ENCODE measurements at places on chromosomes 2 and 18.

DNA sequence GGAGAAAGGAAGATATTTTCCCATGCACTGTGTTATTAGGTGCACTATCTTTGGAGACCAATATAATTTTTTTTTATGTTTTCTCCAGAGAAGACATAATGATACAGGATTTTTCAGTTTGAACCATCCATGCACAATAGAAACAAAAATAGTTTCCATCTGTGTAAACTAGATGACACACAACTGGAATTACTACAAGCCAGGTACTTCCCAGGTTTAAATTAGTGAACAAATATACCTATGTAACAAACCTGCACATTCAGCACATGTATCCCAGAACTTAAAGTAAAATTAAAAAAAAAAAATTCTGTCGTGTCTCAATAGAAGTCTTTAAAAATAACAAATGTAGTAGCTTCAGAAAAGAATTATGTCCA lies 1616.8 kb upstream of the ACVR2A start:
- no peak for DNase-seq

DNA sequence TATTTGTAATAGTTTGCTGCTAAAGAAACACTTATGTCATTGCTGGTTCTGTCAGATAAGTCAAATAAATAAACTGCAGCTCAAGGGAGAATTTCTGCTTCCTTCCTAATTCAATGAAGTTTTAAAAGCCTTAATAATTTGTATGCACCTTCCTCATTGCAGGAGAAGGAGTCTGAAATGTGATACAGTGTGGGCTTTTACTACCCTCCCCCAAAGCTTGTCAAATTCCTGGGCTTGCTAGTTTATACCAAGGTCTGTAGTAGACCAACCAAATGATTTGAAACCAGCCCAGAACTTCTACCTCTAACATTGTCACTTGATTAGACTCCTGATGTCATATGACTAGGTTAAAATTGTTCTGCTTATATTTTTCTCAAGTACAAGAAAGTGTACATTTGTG lies 131.8 kb downstream of the DTNA start:
- DNase-seq, result no peak

DNA sequence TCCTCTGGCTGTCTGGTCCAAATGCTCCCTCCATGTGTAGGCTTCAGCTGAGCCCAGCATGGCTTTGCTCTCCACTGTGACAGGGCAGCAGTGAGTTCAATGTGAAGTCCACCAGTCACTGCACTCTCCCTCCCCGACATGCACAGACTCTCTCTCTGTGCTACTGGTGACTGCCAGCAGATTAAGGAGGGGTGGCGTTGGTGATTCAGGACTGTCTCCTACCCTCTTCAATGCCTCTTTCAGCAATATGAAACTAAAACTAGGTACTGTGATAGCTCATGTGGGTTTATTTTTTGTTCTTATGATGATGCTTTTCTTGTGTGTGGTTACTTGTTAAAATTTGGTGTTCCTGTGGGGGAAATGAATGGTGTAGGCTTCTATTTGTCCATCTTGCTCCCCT lies 201.0 kb upstream of the RBMS1 start:
- no peak for DNase-seq

- no peak for DNase-seq
Observed at GRCh38 chr2:167181688-167182087, 293.4 kb downstream of the XIRP2 start.

DNA sequence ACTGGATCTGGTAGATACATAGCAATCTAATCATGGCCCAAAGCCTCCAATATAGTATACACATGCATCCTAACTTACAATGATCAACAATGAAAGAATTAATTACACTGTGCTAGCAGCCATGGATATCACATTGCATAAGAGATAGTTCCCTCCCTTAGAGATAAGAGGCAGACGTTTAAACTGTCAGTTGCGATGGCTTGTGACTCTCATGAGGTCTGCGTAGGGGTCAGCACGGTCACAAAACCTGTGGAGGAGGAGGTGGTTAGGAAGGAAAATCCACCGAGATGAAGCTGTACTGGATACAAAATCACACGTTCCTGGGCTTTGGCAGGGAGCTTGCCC lies 800 bp upstream of the RALB start:
- DNase-seq, result no peak

DNA sequence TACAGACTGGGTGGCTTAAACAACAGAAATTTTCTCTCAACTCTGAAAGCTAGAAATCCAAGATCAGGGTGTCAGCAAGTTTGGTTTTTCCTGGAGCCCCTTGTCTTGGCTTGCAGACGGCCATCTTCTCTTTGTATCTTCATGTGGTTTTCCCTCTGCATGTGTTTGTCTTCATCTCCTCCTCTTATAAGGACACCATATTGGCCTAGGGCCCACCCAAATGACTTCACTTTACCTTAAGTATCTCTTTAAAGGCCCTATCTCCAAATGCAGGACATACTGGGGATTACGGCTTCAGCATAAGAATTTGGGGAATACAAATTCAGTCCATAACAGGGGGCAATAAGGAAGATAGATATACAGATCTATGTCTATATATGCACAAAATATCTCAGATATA lies 187.9 kb downstream of the MTCL1 start:
- DNase-seq, result no peak

DNA sequence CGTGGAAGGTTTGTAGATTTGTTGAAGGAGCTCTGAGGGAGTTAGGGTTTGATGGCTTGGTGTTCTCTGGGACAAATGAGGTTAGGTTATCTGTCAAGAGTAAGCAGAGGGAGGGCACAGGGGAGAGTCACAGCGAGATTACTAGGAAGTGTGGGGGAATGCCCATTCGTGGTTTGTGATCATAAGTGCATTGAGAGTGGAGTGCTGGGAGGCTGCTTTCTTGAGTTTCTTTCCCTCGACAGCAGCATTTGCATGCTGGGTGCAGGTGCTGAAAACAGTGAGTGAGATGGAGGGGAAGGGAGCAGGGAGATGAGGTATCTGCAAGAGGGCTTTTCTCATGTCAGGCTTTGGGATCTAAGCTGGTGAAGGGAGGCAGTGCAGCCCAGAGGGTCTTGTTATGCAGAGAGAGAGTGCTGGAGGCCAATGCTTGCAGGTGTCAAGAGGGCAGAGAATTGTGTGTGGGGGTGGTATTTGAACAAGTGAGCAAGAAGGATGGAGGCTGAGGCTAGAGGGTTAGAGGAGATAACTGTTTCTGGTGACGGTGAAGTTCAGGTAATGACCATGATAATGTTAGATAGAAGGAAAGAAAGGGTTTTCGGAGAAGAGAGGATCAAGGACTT lies 8.8 kb downstream of the RALB start:
- no peak for DNase-seq

DNA sequence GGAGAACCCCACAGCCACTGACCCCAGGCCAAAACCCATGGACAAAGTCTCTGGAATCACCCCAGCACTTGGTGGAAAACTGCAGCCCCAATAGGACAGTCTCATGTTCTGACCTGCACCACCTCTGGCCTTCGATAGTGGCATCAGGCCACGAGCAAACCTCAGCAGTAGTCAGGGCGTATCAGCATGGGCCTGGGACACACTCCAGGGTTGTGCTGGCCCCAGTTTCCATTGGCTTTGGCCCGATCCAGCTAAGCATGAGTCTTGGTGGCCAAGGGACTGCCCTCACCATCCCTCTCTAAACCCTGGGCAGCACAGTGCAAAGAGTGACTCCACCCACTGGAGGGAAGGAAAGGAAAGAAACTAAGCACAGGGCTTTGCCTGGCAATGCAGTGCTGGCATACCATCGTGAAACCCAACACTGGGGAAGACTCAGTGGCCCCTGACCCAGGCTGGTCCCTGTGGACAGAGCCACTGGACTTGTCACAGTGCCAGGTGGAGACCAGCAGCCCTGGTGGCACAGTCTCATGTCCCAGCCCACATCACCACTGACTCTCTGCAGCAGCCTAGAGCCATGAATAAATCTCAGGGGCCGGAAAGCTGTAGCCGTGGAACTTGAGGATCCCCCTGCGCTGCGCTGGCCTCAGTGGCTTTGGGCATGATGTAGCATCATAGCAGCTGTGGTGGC lies 46.3 kb downstream of the ZNF519 start:
- DNase-seq, result no peak

DNA sequence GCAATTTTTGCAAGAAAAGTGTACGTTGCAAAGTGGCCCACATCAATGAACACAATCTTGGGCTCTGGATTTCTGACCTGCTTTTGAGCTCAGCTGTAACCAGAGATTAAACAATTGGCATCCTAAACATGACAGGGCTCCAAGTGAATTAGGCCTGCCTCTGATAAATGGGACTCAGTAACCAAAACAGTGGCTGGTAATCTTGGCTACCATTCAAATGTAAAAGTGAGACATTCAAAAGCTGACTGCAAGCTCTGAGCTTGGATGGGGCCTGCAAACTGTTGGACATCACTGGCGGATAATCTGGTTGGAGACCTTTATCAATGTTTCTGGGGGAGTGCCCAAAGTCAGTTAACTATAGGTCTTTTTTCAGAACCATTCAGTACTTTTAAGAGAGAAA lies 160.7 kb downstream of the RAB3GAP1 start:
- no peak for DNase-seq

DNA sequence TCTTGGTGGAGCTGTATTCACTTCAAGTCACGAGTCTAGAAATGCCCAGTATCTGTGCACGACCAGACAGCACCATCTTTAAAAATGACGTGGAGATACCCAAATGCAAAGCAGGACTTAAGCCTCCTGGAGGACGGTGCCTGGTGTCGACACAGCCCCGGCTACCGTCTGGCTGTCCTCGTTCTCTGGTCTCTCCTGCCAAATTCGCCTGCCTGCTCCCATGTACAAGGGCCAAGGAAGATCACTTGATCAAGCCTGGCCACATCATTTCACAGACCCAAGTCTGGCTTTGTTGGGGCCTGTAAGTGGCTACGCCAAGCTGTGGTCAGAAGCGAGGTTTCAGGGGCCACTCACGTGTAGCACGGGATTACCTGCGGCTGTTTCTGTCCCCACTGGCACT lies 9.4 kb downstream of the ODC1 start:
- no peak for DNase-seq

DNA sequence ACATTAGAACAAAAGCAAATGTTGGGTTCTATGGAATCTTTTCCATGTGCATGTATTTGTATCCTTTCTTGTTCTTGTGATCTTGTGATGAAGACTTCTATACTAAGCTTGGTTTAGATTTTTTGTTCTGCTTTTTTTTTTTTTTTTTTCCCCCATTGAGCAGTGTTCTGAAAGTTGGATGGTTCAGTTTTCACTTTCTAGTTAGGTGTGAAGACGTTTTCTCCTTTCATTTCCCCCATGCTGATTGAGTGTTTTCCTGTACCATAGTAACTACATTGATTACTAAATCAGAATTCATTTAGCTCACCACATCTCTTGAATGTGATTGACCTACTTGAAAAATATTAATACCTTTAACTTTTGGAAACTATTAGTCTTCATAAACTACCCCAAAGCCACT lies 34.1 kb downstream of the NOP58 start:
- no peak for DNase-seq
